Activated naive CD4-positive, alpha-beta T cell (primary cell): ENCODE measurements at places on chromosomes 16 and 17.

DNA sequence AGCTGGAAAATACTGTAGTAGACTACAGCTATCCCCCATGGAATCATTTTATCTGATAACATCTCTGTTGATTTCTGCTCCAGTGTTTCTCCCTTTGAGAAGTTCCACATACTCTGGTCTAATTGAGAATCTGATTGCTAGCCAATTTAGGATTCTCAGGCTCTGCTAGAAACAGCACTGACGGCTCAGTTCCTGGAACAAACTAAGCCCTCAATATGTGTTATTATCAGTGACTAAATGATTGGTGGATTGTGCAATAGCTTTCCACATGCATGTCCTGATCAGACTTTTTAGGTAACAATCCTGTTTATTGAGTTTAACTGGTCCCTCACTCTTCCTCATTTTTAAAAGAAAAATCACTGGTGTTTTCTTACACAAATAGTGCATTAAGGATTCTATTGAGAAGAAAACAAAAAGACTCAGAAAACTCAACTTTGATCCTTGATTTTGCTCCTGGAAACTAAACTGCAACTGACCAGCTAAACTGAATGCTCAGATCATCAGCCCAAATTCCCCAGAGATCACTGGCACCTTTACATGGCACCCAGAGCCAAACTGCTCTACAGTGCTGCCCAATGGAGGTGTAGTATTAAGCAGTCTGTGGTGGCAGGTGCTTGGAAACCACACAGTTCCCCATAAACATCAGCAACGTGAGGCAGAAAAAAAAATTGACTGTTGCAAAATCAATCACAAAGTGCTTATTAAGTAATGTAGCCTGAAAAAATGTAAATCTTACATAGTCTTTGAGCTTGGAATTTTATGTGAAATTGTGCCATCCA, 423.7 kb downstream of the TOX3 start:
- DNase-seq = no peak

GRCh38 chr17:31704483-31704882, 154.6 kb downstream of the COPRS start:
- DNase-seq = no peak

DNA sequence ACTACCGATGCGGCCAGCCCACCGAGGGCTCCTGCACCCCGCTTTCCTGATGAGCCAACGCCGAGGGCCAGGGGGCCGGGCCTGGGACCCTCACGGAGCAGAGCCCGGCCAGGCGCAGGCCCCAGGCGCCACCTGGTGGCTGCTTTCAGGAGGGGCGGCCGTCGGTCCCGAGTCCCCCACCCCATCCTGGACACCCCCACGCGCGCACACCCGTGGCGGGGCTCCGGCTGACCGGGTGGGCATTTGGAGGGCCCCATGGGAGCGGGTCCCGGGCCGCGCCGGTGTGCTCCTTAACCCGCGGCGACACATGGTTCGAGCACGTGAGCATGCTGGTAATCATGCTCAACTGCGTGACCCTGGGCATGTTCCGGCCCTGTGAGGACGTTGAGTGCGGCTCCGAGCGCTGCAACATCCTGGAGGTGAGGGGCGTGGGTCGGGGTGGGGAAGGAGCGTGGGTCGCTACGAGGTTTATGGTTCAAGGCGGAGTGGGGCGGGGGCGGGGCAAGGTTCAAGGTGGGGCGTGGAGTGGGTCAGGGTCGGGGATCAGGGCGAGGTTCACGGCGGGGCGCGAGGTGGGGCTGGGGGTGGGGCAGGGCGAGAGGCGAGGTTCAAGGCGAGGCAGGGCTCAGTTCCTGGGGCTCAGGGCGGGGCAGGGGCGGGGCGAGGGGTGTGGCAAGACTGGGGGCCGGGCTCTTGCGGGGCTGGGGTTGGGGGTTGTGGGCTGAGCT, 30.2 kb downstream of the TPSG1 start:
- peak; percentile 23 for DNase-seq

- DNase-seq = peak; percentile 11
These were observed 5.5 kb upstream of the SLC7A5 start for GRCh38 chr16:87874639-87875427.

GRCh38 chr16:87653234-87653633, 50.9 kb downstream of the JPH3 start:
- no peak for DNase-seq

DNA sequence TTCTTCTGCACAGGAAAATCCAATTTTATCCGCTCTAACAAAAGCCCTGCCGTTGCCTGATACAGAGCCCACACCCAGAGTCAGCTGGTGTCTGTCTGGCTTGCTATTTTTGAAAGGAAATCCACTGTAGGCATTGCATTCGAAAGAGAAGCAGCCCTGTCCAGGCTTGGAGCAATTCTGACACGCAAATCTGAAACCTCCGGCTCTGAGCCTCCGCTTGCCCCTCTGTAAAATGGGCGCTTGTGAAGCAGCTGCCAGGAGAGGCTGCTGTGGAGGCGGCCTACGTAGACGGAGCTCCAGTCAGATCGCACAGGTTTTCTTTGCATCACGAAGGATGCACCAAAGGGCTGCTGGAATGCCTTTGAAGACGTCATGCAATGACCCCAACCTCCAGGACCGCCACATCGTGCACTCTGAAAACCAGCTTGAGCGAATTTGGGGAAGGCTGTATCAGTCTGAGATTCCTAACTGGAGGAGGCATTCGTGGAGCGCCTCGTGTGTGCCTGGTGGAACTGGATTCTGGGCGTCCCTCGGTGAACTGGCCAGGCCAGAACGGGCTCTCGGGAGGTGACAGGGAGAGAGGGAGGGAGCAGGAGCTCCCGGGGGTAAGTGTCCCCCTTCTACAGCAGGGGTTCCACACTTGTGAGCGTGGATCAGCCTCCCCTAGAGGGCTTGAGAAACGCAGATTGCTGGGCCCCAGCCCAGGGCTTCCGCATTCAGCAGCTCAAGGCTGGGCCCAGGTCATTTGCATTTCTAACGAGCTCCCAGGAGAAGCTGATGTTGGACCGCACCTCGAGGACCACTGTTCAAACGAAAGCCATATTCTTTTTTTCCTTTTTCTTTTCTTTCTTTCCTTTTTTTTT, 215.5 kb downstream of the MRTFB start:
- DNase-seq = peak; percentile 38

- DNase-seq = no peak
These were observed 834 bp downstream of the DCXR start for GRCh38 chr17:82036634-82037091.
